ENCODE measurements at places on chromosomes 3 and 15.

DNA sequence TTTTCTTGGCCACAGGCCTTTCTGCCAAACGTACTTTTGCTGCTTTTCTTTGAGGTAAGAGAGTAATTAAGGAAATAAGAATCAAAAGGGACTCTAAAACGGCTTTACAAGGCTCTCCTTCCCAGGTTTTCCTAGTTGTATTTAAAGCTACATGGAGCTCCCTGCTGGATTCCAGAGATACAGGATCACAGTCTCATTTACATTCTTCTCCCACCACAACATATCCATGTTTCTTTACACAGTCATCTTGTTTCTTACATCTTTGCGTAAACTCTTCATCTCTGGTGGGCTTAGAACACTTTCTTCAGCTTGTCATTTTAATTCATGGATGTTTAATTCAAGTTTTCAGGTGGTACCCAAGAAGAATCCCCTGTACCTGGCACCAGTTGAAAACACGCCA lies 117.6 kb upstream of the BFSP2 start:
- no peak for DNase-seq

- DNase-seq: no peak
Measured at GRCh38 chr15:28101201-28101600, 2.1 kb upstream of the OCA2 start.

- DNase-seq: no peak
Measured at GRCh38 chr3:120821426-120821825, 78.9 kb downstream of the GTF2E1 start.

- DNase-seq: no peak
Measured at GRCh38 chr3:171122240-171122639, 95.7 kb upstream of the SLC2A2 start.

GRCh38 chr3:41881233-41881821 lies 80.6 kb downstream of the ULK4 start:
- no peak for DNase-seq

DNA sequence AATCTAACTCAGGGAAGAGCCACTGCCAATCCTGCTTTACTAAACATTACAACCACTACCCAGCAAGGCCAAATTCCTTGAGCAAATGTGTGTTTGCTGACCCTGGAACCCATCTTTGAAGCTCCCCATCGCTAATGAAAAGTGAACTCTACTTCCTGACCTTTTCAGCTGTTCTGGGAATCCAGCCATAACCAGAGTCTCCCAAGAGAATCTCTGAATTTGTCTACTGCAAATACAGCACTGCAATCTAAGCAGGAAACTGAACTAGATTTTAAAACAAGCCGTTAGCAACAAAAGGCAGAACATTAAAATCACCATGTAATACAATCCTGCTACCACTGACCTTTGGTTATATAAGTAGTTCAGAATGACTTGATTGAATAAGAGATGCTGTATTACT lies 309.2 kb downstream of the MAGI1 start:
- no peak for DNase-seq

- DNase-seq: no peak
Measured at GRCh38 chr3:53242155-53242554, 13.7 kb downstream of the TKT start.

DNA sequence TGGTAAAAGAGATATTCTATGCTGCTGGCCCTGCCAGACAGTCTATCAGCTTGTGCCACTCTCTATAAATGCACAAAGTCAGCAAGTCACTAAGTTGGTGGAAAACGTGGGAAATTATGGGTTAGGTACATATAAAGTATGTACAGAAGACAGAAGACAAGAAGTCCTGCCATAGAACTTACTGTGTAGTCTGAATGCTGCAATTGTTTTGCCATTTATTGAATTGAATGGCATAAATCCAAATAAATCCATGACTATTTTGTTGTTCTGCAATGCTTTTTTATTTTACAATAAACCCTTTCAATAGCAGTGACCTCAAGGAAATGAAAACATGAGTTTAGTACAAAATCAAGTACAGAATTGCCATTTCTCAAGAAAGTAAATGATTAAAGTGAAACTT lies 34.1 kb upstream of the TM4SF1 start:
- DNase-seq: no peak

DNA sequence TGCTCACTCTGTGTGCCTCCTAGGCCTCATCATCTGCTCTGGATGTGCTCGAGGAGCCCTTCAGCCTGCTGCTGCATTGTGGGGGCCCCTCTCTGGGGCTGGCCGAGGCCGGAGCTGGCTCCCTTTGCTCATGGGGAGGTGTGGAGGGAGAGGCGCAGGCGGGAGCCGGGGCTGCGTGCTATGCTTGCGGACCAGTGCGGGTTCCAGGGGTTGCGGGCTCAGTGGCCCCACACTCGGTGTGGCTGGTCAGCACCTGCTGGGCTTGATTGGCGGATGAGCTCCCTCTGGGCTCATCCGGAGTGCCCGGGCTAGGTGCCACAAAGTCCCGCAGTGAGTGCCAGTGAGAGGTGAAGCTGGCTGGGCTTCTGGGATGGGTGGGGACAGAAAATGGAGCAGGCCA lies 264.2 kb downstream of the SI start:
- DNase-seq: no peak

- DNase-seq: no peak
Measured at GRCh38 chr3:45572755-45573154, 21.8 kb upstream of the LIMD1 start.

DNA sequence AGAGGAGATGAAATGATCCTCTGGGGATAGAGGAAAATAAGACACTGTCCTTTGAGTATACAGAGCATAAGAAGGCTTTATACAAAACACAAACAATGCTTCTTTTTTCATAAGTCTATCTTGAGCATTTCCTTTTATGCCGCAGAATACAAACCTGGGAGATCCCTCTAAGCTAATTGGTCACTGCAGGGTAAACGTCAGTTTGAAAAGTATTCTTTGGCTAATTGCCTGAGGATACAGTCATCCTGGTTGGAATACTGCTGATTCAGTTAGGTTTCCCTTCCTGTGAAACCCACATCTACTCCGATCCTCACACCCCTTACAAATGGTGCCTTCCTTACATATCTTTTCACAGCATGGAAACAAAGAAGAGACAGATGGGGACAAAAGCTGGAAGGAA lies 10.6 kb downstream of the WNT5A start:
- DNase-seq: no peak

- DNase-seq: no peak
Measured at GRCh38 chr3:48926425-48927392, 8.1 kb downstream of the ARIH2 start.

DNA sequence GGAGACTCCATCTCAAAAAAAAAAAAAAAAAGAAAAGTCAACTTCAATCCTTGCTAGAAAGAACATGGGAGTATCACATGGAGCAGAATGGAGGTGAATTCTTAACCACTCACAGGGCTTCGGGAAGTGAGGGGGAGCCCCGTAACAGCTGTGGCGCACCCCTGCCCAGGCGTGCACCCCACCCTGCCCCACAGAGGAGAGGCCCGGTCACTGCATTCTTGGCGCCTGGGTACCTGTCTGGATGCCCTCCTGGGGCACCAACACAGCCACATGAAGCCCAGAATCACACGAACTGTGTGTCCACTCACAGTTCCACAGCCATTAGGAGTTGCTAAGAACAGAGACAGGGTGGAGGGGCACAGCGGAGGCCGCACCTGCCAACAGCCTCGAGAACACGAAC lies 51.8 kb downstream of the NIPA2 start:
- DNase-seq: no peak

DNA sequence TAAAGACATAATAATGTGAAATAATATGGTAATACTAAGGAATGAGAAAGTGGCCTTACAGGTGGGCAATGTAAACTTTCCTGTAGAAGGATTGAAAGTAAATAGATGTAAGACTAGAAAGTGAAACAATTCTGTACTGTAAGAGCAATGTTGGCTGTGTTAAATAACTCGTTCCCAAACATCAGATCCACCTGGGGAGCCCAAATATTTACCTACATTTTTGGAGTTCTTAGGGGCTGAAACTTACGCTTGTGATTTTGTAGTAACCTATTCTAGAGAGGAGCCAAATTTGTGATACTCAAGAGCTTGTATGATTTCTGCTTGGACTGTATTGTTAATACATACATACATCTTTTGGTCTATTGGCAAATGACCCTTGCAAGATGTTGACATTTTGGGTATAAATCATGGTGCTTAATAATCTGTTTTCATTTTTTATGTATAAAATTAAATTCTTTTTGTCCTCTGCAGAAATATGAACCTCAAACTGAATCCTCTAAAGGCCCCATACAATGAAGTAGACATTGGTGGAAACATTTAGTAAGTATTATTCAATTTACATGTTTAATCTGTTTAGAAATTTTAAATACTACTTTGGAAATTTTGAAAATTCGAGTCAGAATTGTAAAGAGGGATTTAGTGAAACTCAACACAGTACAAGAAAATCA lies 8.5 kb upstream of the CHD2 start:
- DNase-seq: no peak

DNA sequence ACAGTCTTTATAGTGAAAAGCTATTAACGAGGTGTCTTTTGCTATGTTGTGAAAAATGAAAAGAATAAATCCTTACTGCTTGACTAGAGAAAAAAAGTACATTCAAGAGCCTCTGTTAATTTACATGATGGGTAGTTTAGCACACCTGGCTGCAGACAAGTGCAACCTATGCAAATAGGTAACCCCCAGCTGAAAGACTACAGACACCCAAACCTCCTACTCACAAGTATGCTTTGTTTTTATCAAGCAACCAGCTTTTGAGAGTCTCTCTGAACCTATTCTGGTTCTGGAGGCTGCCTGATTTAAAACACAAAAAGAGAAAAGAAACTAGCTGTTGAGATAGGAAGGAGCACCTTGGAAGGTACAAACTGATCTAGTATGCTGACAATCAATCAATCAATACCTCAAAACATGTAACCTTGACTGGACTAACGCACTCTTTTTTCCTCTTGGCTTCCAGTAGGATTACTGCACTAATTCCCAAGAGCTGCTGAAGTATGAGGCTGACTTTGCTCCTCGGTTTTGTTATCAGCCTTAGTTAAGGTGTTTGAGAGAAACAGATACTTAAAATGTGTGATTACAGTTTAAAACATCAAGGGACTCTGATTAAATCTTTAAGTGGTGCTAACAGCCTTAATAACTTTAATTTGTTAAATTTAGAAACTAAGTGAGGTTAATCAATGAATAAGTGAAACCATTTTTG lies 63.6 kb downstream of the OSBPL10 start:
- DNase-seq: no peak

DNA sequence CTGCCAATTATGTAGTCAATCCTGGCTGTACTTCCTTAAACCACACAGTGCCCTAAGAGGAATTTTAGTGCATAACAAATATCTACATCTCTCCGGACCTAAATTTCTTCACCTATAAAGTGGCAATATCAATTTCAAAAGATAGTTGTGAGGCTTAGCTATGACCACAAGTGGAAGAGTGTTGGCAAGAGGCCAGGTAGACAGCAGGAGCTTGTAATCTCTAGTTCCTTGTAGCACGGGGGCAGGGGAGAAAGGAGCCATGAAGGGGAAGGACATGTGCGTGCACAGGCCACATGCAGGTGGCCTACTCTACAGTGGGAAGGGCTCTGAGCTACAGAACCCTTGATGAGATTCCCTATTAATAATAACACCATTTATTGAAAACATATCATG lies 269.7 kb downstream of the ABHD5 start:
- no peak for DNase-seq

- DNase-seq: no peak
Measured at GRCh38 chr15:71273731-71274447, 158.6 kb downstream of the THSD4 start.

GRCh38 chr3:65026151-65026550 lies 338.4 kb upstream of the ADAMTS9 start:
- no peak for DNase-seq

GRCh38 chr15:67063689-67064606 lies 1.5 kb upstream of the SMAD3 start:
- DNase-seq: peak; percentile 37
